ENCODE measurements at places on chromosomes 6 and 20.

- no peak for DNase-seq
These were observed 1.5 kb downstream of the PPP1R14C start for GRCh38 chr6:150144294-150144868.

DNA sequence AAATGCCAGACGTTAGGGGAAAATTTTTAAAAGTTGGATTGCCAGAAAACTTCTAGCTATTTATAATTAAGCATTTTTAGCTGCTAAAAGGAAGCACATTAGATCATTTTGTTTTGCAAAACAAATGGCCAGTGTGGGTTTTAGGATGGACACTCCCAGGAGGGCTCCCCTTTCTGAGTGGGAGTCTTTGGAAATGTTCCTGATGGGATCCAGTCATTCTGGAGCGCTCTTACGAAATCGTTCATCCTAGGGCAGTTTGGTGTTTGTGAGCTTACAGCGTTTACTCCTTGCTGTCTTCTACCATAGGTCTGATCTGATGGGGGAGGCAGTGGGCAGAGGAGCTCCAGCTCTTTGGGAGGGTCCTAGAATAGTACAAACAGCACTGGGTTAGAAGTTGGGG is 14.7 kb downstream of the GNAS start:
- DNase-seq, result no peak

GRCh38 chr20:35007413-35007812 is 51.7 kb downstream of the MYH7B start:
- no peak for DNase-seq

DNA sequence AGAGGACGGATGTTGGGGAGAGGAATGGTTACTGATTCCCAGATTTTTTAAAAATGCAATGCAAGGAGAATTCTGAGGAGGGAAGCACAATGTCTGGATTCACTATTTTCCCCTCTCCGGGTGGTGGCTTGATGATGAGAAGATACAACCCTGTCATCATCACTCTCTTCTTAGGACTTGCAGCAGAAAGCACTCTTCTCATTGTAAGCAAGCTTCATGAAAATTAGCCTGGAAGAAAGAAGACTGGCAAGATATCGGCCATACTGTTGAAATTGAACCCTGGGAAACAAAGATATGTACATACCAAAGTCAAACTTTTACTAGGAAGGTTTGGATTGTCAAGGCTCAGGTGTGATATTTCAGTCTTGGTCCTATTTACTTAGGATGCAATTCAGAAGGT is 195.7 kb downstream of the EDN1 start:
- DNase-seq, result no peak

- DNase-seq, result no peak
These were observed 13.5 kb downstream of the DYNLT1 start for GRCh38 chr6:158630938-158631616.

DNA sequence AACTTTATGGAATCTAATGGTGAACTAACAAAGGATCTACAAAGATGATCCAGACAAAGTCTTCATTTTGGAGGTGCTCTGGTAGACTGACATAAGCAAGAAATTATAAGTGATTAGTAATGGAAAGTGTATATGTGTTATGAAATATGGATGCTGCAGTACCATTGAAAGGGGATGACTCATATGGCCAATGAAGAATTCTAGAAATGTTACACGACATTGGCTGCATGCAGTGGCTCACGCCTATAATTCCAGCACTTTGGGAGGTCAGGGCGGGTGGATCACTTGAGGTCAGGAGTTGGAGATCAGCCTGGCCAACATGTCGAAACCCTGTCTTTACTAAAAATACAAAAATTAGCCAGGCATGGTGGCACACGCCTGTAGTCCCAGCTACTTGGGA is 23.5 kb downstream of the CFAP206 start:
- DNase-seq, result no peak

DNA sequence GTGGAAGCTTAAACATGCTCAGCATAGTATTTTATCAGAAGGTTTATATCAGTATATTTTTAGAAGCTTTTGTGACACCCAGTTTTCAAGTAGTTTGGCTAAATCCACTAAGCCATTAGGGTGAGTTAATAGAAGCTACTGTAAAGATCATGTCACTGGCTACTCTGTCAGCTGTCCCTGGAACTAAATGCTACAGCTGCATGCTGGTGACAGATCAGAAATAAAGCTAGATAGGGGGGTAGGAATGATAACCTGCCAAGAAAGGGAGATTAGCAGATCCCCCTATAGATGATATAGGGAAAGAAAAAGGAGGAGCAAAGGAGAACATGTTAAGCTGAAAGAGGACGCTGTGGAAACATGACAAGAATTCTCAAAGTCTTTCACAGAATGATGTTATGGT is 363.2 kb downstream of the QKI start:
- DNase-seq, result no peak

GRCh38 chr6:24445704-24446103 is 43.0 kb downstream of the MRS2 start:
- DNase-seq, result no peak

DNA sequence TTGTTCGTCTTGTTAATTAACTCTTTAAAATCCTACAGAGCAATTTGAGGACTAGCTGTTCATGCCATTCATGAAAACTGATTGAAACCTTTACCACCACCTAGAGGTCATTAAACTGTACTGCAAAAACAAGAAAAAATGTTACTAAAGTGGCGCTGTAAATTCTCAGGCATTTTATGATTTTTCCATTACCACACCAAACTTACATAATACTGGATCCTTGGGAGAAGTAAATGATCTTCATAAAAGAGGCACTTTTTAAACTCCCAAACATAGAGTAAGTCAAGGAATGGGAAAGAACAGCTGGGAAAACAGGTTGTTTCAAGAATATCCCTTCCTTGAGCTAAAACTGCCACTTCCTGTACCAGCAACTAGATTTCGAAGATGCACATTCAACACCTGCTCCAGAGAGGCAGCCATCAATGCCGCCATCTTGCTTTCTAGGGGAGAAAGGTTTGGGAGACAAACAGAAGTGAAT is 54.3 kb downstream of the MYLIP start:
- DNase-seq, result peak; percentile 62

DNA sequence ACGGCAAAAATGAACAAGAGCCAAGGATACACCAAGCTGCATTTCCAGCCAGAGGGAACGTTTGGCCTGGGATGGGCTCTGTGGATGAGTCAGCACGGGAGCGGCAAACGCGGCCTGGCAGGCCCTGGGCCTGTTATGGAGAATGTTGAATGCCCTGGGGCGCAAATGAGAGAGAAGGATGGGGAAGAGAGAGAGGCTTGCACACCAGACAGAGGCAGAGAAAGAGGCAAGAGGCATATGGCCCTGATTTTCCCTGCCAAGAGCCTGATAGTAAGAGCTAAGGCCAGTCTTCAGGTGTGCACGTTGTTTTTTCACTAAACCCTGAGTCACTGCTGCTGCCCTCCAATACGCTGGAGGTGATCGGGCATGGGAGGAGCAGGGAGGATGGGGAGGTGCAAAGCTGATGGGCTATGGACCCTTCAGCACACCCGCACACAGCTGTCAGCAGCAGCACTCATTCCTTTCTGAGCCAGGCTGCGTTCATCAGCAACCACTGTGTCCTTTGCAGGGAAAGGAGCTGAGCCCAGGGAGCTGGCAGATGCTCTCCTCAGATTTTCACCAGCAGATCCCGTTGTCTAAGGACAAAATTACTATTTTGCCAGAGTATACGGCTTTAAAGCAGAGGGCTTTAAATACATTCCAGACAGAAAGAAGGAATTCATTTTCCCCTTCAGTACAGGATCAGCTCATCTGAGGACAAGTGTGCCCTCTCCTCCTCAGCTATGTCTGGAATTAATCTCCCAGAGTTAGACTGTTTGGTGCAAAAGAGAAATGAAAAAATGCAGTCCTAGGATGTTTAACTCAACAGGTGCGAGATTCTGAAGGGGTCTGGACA is 61.7 kb upstream of the SLC22A23 start:
- peak; percentile 31 for DNase-seq

- no peak for DNase-seq
These were observed 171.1 kb downstream of the KIF6 start for GRCh38 chr6:39553860-39554802.

DNA sequence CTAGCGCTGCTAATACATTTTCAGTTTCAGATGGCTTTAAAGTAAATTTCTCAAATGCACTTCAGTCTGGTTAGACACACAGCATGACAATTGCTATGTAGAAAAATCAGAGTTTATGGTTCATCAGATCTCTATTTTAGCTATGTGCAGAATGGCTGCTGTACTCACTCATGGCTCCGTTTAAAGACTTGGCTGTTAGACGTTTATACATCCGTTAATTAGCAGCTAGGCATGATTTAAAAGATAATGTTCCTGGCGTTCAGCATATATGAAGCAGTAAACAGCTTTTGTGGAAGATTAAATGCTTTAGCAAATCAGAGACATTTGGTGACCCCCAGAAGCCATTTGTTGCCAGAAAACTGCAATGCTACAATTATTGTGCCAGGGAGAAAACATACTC is 350.0 kb upstream of the MANEA start:
- DNase-seq, result no peak

- no peak for DNase-seq
These were observed 15.1 kb downstream of the PCK1 start for GRCh38 chr20:57576002-57576401.

DNA sequence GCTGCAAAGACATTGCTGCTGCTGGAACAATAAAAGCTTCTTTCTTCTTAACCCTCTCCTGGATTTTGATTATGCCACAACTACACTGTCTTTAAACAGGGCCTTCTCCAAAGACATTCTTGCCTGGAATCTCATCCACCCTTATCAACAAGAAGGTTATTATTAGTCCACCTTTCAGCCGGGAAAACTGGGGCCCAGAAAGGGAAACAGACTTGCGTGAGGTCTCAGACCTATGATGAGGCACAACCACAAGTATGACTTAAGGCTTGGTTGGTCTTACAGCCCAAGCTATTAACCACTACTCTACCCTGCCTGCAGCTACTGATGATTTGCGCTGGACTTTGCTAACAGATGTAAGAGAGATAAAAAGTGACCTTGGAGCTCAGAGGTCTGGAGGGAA is 62.8 kb upstream of the CTNNBL1 start:
- DNase-seq, result no peak

GRCh38 chr6:123520217-123520616 is 116.5 kb downstream of the TRDN start:
- no peak for DNase-seq

DNA sequence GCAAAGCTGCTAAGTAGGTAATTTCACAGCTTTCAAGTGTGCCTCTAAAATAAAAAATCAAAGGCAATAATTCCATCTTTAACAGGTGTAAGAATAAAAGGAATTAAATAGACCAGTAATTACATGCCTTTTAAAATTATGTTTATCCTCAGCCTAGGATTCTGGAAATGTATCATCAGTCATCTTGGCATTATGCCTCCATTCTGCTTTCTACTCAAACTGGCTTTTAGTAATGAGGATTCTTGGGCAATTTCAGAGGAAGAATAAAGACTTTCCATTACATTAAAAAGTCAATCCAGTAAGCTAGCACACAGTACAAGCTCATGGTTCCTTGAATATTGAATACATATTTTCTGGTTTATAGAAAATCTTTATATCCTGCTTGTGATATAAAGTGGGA is 44.7 kb downstream of the GSTA2 start:
- DNase-seq, result no peak

DNA sequence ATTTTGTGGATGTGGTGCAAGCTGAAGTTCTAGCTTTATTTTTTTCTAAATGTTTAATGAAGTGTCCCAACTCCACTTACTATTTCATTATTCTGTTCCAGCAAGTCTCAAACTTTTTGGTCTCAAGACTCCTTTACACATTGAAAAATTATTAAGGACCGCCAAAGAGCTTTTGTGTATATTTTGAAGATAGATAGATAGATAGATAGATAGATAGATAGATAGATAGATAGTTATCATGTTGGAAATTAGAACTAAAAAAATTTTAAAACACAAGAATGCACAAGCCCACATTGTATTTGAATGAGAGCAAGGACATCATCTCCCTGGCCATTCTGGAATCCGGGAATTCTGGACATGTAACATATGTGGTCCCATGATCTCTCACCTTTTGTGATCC is 181.2 kb upstream of the SNX9 start:
- no peak for DNase-seq

- no peak for DNase-seq
These were observed 260.4 kb downstream of the ADGB start for GRCh38 chr6:146859206-146859605.

DNA sequence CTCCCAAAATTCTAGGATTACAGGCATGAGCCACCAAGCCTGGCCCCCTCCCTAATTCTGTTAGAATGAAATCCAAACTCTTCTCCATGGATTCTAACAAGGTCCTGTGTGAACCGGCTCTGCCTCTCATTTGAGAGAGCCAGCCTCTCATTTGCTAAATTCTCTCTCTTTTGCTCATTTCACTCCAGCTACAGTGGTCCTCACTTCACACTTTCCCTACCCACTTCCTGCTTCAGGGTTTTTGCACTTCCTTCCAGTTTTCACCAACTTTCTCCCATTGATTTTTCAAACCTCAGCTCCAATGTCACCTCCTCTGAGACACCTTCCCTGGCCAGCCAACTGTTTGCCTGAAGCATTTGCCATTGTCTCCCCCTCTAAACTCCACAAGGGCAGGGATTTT is 5.1 kb downstream of the COX4I2 start:
- no peak for DNase-seq

DNA sequence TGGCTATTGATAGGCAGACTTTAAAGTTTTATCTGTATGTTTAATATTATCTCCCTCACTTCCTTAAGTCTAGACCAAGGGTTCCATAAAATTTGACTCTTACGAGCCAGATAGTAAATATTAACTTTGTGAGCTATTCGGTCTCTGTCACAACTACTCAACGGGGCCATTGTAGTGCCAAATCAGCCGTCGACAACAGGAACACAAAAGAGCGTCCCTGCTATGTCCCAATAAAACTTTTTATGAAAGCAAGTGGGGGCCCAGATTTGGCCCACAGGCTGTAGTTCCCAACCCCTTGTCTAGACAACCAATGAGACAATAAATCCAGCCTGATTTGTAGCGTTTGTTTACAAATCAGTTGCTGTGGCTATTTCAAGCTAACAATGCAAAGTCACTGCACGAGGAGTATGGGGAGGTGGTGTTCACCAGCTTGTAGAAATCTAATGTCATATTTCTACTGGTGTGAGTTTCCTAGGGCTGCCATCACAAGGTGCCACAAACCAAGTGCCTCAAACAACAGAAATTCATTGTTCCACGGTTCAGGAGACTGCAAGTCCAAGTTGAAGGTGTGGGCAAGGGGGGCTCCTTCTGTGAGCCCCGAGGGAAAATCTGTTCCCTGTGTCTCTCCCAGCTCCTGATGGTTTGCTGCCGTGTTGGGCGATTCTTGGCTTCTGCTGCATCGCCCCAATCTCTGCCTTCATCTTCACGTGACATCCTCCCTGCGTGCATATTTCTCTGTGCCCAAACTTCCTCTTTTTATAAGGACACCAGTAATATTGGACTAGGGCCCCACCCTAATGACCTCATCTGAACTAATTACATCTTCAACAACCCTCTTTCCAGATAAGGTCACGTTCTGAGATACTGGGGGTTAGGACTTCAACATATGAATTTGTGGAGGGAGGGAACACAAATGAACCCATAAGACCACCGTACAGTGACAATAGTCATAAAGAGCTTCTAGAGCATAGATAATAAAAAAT is 356.0 kb upstream of the JARID2 start:
- DNase-seq, result peak; percentile 19

DNA sequence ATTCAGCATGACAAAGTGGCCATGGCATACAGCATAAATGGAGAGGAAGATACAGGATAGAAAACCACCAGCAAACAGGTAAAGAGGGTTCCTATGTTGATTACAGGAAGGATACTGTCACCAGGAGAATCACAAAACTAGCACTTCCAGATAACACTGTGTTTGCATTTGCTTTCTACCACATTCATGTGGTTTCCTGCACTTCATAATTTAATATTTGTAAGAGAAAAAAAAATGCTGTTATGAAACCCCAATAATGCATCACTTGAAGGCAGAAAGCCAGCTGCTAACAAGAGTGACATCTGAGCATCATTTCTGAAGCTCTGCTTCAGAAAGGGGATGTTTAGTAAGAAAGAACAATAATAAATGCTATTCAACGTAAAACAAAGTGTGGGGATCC is 106.6 kb downstream of the ATXN1 start:
- no peak for DNase-seq
